ENCODE measurements at places on chromosomes 1 and 21.

DNA sequence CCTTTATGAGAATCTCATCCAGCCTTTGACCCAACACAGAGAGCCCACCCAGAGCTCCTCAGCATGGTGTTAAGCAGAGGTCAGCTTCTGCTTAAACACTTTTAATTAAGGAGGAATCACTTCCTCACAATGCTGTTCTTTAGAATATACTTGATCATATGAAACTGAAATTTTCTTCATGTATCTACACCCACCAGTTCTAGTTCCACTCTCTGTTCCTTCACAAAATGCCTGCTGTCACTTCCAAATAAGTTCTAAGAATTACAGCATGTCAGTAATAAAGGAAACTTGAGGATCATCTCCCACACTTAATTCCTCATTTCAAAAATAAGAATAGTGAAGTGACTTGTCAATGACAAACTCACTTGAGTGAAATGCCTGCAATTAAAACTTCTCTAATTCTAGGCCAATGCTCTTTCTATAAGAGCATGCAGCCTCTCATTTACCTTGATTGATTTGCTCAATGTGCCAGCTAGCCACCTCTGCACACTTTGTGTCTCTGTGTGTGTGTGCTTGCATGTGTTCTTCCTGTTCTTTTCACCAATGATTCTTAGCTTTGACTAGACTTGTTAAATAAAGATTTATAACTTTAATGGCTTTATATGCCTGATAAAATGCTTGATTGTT is 356.3 kb downstream of the PLPP3 start:
- DNase-seq: no peak

DNA sequence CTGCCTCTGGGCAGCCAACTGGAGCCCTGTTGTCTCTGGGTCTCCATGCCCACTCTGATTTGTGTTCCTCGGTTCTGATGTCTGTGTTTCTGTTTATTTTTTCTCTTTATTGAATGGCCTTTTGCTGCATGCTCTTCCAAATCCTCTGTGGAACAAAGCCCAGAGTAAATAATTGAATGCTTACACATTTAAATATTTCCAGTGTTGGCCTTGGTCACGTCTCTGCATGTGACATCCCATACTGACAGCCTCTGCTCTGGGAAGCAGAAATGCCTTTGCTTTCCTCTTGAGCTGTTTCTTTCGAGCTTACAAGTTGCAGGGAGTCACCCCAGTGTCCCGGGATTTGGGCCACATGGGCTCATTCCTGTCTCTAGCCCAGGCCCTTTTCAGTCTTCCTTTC is 267.9 kb downstream of the PTPRU start:
- DNase-seq: no peak

DNA sequence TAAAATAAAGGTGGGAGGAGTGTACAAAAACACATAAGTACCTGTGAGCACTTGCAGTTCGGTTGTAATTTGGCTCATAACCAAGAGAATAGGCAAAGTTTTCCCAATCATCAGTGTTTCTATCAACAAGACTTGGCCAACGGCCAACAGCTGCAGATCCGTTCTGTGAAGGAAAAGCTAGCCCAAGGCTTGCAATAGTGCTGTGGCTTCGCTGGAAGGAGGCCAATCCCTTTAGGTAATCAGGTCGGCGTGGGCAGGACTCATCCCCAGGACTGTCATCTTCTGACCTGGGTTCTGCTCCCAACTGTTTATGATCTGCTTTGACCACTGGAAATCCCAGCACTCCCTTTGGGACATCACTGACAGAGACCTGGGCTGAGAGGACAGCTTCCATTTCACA is 107.8 kb downstream of the LYST start:
- no peak for DNase-seq

- DNase-seq: no peak
These were observed 574.0 kb downstream of the KCNT2 start for GRCh38 chr1:196034080-196034706.

DNA sequence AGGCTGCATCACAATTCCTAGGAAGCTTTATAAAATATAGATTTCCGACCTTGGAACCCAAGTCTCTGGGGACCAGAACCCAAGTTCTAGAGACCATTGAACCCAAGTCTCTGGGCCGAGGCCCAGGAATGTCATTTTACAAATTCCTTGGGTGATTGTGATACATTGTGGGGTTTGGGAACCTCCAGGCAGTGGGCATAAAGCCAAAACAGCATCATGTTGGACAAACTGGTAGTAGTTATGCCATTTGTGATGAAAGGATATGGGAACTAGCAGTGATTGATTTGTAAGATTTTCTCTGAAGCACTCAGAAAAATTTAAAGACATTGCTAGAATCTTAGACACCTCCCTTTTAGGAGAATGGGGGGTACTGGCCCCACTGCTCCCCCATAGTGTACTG is 160.2 kb downstream of the HIVEP3 start:
- DNase-seq: no peak

- DNase-seq: no peak
These were observed 33.6 kb downstream of the WLS start for GRCh38 chr1:68198752-68199151.

Measured in keratinocyte (primary cell).